ENCODE measurements at places on chromosomes 11 and 22. TPM values are rescaled to one million over a fixed set of nuclear protein-coding genes. Genes with fewer than 3 reads are reported as not detected.
A peak's percentile ranks its signal among the peaks of the same experiment; 100 is the strongest.

DNA sequence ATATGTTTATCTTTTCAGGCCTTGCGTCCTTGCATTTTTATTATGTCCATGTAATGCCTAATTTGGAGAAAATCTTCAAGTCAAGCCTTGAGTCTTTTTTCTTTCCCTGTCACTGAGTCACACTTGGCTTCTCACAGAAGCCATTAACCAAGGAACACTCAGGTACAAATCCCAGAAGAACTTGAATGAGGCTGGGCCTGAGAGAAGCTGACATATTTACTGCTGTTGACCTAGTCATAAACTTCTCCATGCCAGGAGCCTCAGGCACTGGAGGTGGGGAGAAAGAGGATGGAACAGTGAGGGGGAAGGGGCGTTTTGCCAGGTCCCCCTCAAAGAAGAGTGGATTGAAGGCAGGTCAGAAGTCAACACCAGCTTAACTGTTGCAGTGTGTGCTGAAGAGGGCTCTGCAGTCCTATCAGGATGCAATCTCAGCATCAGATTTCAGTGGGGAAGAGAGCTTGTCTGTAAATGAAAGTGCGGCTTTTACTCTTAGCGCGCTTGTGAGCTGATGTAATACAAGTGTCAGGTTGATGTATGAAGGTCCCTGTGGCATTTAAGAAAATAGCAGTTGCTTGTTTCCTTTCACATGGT is 526.0 kb downstream of the ETS1 start:
- no peaks in the 10 kb centered on the region for H3K27me3 ChIP-seq
- H3K27ac ChIP-seq: no peak overlapping the region
- no peaks in the 10 kb centered on the region for H3K36me3 ChIP-seq
- no peak for DNase-seq
- no peak overlapping the region for H3K4me3 ChIP-seq
- no peaks in the 10 kb centered on the region for H3K4me1 ChIP-seq

- H3K27me3 ChIP-seq: no peaks in the 10 kb centered on the region
- H3K4me1 ChIP-seq: peaks cover 83% of the 10 kb centered on the region
- no peak overlapping the region for H3K27ac ChIP-seq
- no peak overlapping the region for H3K4me3 ChIP-seq
- H3K36me3 ChIP-seq: no peaks in the 10 kb centered on the region
- no peak for DNase-seq
These were observed 6.9 kb upstream of the SYT8 start for GRCh38 chr11:1827931-1828330.

GRCh38 chr11:74025467-74026166 is 16.7 kb upstream of the UCP3 start:
- no peak for DNase-seq
- H3K4me1 ChIP-seq: no peaks in the 10 kb centered on the region
- H3K27ac ChIP-seq: no peak overlapping the region

GRCh38 chr22:48883211-48883960 is 944.3 kb downstream of the BRD1 start:
- H3K27me3 ChIP-seq: peaks cover 35% of the 10 kb centered on the region
- H3K27ac ChIP-seq: no peak overlapping the region
- DNase-seq: peak; percentile 58

DNA sequence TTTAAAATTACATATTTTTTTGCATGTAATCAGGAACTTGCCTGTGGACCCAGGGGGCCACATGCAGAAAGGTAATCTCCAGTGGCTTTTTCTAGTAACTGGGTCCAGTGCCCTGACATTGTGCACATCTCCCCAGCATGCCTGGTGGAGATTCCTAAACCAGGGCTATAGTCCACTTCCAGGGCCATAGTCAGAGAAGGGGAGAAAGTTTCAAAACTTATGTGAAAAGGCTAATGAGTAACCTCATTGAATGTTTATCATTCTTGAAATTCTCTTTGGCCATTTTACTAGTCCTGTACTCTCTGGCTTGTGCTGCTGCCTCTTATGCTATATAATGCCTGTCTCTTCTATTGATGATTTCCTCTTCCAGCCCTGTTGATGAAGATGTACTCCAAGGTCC is 47.8 kb downstream of the BARX2 start:
- H3K36me3 ChIP-seq: no peaks in the 10 kb centered on the region
- H3K4me3 ChIP-seq: no peak overlapping the region
- H3K27me3 ChIP-seq: no peaks in the 10 kb centered on the region
- no peak overlapping the region for H3K27ac ChIP-seq
- no peak for DNase-seq

DNA sequence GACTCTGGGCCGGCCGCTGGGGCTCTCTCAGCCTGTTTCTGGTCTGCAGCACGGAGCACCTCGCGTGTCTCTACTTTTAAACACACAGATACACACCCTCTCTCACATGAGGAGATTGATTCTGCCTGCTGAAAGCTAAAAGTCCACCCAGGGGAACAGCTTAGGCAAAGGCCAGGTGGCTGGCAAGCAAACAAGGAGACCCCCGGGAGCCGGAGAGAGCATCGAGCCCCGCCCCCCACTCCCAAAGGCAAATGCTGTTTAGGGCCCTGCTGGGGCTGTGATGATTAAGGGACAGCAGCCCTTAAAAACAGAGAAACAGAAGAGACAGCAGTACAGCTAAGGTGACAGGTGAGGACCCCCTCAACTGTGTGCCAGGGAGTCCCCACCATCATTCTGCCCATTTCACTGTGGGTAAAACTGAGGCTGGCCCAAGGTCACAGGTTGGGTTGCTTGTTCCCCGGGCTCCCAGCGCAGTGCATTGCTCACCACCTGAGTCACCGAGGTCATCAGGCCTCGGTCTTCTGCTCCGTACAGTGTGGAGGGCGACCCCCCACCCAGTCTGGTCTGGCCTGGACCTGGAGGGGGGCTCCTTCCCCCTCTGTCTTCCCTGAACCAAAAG is 6.8 kb downstream of the CABP7 start:
- H3K36me3 ChIP-seq: peaks cover 13% of the 10 kb centered on the region
- no peak for DNase-seq
- no peak overlapping the region for H3K27ac ChIP-seq
- H3K27me3 ChIP-seq: peaks cover 21% of the 10 kb centered on the region
- no peak overlapping the region for H3K4me3 ChIP-seq

- H3K36me3 ChIP-seq: no peaks in the 10 kb centered on the region
- no peaks in the 10 kb centered on the region for H3K4me1 ChIP-seq
- peaks cover 3% of the 10 kb centered on the region for H3K27me3 ChIP-seq
- no peak overlapping the region for H3K4me3 ChIP-seq
- DNase-seq: no peak
These were observed 18.6 kb downstream of the TP53AIP1 start for GRCh38 chr11:128924104-128924503.

GRCh38 chr22:19615867-19616581 is 91.8 kb upstream of the CLDN5 start:
- H3K4me3 ChIP-seq: no peak overlapping the region
- no peaks in the 10 kb centered on the region for H3K36me3 ChIP-seq
- DNase-seq: no peak
- no peak overlapping the region for H3K27ac ChIP-seq
- peaks cover 14% of the 10 kb centered on the region for H3K27me3 ChIP-seq

DNA sequence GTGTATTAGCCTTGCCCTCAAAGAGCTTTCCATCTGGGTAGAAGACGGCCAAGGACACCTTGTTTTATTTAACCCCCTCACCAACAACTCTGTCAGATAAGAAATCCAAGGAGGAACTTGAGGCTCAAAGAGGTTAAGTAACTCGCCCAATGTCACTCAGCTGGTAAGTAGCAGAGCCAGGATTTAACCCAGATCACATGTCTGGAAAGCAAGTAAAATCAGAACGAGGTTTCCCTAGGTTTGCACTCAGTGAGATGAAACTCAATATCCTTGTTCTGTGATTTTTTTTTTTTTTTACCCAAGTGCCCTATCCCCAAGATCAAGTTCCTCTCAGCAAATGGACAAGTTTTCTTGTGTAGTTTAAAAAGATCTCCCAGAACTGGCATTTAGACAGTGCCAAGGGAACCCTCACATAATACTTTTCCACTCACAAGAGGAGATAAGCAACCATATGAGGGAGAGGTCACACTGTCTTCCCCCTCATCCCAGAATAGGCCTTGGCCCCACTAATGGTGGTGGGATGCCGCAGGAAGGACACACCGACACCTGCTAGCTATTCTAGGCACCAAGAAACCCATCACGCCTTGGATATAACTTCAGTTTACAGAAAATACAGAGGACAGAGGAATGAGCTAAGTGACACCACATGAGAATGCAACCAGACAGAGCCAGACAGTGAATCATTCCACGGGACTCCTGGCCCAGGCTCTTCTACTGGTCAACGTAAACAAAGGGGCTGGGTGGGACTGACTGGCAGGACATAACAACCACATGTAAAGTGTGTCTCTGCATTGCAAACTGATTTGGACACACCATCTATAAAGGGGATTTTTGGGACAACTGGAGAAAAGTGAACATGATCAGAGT is 8.6 kb upstream of the ARAP1 start:
- no peak overlapping the region for H3K27ac ChIP-seq
- H3K4me3 ChIP-seq: no peak overlapping the region
- H3K36me3 ChIP-seq: peaks cover 31% of the 10 kb centered on the region
- H3K27me3 ChIP-seq: no peaks in the 10 kb centered on the region

- no peak overlapping the region for H3K27ac ChIP-seq
- H3K4me3 ChIP-seq: no peak overlapping the region
- H3K27me3 ChIP-seq: no peaks in the 10 kb centered on the region
- no peaks in the 10 kb centered on the region for H3K4me1 ChIP-seq
These were observed 857.6 kb downstream of the METTL15 start for GRCh38 chr11:28965819-28966218.

DNA sequence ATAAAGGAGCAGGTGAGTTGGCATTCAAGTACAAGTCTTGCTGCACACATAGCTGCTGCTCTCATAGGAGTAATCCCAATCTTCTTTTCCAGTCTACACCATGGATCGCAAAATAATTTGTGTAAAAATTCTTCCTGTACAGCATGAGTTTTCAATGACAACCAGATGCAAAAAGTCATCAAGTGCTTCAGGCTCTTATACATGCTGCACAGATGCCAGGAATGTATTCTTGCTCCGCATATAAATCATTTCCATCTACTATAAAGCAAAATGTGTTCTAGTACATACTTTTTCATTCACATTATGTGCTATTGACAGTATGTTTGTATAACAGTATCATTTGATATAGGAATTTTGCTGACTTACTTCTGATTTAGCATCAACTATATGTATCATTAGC is 35.4 kb downstream of the NXPE2 start:
- H3K27me3 ChIP-seq: no peaks in the 10 kb centered on the region
- no peaks in the 10 kb centered on the region for H3K36me3 ChIP-seq
- H3K27ac ChIP-seq: no peak overlapping the region
- no peaks in the 10 kb centered on the region for H3K4me1 ChIP-seq
- H3K4me3 ChIP-seq: no peak overlapping the region
- no peak for DNase-seq

DNA sequence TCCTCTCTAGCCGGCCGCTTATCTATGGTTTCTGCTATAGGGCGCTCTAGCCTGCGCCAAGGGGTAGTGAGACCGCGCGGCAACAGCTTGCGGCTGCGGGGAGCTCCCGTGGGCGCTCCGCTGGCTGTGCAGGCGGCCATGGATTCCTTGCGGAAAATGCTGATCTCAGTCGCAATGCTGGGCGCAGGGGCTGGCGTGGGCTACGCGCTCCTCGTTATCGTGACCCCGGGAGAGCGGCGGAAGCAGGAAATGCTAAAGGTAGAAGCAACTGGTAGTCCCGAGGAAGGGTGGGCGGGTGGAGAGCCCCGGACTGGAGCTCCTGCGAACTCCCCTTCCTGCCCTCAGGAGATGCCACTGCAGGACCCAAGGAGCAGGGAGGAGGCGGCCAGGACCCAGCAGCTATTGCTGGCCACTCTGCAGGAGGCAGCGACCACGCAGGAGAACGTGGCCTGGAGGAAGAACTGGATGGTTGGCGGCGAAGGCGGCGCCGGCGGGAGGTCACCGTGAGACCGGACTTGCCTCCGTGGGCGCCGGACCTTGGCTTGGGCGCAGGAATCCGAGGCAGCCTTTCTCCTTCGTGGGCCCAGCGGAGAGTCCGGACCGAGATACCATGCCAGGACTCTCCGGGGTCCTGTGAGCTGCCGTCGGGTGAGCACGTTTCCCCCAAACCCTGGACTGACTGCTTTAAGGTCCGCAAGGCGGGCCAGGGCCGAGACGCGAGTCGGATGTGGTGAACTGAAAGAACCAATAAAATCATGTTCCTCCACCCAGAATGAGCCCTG is at the start of the genes LBHD1 and UQCC3:
Gene LBHD1, minus strand, starts transcription at position 660 of the 782 bp plus-strand sequence. CDS start 2,236 bp downstream, outside the sequence.
Gene UQCC3, plus strand, starts transcription at position 66 of the 782 bp plus-strand sequence. Its CDS starts 73 bp downstream, at position 139.
- H3K27me3 ChIP-seq: no peaks in the 10 kb centered on the region
- DNase-seq: peak; percentile 85
- peak within 1 kb of the TSS; percentile 86 for H3K4me3 ChIP-seq

DNA sequence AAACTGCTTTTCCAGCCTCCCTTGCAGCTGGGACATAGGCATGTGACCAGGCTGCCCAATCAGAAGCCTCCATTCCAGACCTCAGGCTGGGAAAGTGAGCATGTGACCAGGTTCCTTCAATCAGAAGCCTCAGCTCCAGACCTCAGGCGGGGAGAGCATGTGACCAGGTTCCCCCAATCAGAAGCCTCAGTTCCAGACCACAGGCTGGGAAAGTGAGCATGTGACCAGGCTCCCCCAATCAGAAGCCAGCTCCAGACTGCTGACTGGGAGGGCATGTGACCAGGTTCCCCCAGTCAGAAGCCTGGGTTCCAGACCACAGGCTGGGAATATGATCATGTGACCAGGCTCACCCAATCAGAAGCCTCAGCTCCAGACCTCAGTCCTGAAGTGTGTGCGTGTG is 11.7 kb upstream of the IL2RB start:
- H3K4me3 ChIP-seq: no peak overlapping the region
- peaks cover under 1% of the 10 kb centered on the region for H3K4me1 ChIP-seq
- H3K27ac ChIP-seq: no peak overlapping the region

DNA sequence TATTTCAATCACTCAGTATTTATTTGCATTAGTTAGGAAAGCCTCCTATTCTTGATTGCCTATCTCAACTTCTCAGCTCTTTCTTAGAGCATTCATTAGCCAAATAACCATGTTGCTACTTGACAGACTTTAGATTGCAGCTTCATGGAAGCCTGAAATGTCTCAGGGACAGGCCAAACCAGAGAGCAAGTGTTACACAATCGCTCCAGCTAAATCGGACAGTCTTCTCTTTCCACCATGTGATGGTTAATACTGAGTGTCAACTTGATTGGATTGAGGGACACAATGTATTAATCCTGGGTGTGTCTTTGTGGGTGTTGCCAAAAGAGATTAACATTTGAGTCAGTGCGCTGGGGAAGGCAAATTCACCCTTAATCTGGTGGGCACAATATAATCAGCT is 106.5 kb upstream of the DRD2 start:
- DNase-seq: no peak
- H3K4me3 ChIP-seq: no peak overlapping the region
- H3K36me3 ChIP-seq: no peaks in the 10 kb centered on the region
- no peak overlapping the region for H3K27ac ChIP-seq
- H3K4me1 ChIP-seq: peaks cover 10% of the 10 kb centered on the region

- no peaks in the 10 kb centered on the region for H3K36me3 ChIP-seq
- H3K27ac ChIP-seq: no peak overlapping the region
- H3K4me1 ChIP-seq: no peaks in the 10 kb centered on the region
- DNase-seq: no peak
These were observed 29.9 kb downstream of the NLRP14 start for GRCh38 chr11:7050191-7050590.

- H3K27ac ChIP-seq: no peak overlapping the region
- no peak overlapping the region for H3K4me3 ChIP-seq
- no peak for DNase-seq
- no peaks in the 10 kb centered on the region for H3K4me1 ChIP-seq
- no peaks in the 10 kb centered on the region for H3K27me3 ChIP-seq
These were observed 8.6 kb downstream of the DNHD1 start for GRCh38 chr11:6505577-6506240.

The GLYATL1 gene
- total RNA-seq: 2.4 TPM

The MYOD1 gene
- total RNA-seq: not detected

The PHLDB1 gene
- total RNA-seq: 51.4 TPM

The GNAZ gene
- 2.3 TPM for total RNA-seq

The CSTPP1 gene
- total RNA-seq: 34.9 TPM

The KRTAP5-1 gene
- total RNA-seq: not detected

The PTPRCAP gene
- total RNA-seq: 4.3 TPM

The EFCAB6 gene
- 2.8 TPM for total RNA-seq
